CD4-positive, alpha-beta T cell treated with Interferon gamma for 1 hour (primary cell): ENCODE measurements at places on chromosomes 16 and 17.
A peak's percentile ranks its signal among the peaks of the same experiment; 100 is the strongest.

GRCh38 chr16:6880263-6880662, 452.4 kb upstream of the RBFOX1 start:
- no peak for DNase-seq

DNA sequence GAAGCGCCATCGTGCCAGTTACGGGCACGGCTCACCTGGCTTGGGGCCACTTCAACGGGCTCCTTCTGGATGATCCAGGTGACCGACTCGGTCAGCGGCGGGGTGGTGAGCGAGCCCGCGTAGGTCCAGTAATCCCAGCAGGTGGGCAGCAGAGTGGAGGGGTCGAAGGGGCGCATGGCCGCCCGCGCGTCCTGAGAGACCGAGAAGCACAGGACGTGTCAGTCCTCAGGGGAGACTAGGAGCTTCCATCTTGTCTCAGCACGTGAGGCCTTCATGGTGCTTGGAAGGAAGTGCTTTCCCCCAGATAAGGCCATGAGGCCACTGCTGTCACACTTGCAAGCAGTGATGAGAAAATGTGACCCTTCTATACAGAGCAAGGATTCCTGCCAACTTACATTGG, 22.5 kb upstream of the SLC7A5 start:
- no peak for DNase-seq

DNA sequence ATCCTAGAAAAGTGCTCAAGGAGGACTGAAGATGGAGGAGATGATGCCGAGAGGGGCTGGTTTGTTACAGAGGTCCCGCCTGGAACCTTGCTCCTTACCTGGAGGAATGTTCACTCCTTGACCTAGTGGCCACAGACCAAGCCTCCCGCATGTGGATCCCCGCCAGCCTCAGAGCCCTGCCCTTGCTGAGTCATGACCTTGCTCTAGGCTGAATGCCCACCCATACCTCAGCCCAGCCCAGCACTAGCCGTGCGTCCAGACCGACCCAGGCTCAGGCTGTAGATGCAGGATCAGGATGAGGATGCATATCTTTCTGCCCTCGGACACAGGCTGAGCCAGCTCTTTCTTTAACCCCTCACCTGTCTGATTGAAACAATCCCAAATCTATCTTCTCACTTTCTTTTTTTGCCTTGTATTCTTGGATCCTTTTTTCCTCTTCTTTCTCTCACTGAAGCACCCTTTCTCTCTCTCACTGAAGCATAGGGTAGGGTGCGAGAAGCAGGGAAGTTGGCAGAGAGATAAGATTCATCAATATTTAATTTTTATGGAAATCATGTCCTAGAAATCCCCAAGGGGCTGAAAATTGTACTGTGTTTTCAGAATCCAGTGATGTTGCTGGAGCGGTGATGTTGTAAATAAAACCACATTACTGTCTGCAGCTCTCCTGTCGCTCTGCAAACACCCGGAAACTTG, 34.9 kb downstream of the WSCD1 start:
- DNase-seq, result no peak

GRCh38 chr17:34319039-34319483, at the start of gene CCL8:
TSS of gene CCL8 (plus strand) at chr17:34319435. CDS start at chr17:34319502, 67 bp downstream.
- DNase-seq, result peak; percentile 8
